ENCODE measurements at places on chromosomes 6 and 20.

DNA sequence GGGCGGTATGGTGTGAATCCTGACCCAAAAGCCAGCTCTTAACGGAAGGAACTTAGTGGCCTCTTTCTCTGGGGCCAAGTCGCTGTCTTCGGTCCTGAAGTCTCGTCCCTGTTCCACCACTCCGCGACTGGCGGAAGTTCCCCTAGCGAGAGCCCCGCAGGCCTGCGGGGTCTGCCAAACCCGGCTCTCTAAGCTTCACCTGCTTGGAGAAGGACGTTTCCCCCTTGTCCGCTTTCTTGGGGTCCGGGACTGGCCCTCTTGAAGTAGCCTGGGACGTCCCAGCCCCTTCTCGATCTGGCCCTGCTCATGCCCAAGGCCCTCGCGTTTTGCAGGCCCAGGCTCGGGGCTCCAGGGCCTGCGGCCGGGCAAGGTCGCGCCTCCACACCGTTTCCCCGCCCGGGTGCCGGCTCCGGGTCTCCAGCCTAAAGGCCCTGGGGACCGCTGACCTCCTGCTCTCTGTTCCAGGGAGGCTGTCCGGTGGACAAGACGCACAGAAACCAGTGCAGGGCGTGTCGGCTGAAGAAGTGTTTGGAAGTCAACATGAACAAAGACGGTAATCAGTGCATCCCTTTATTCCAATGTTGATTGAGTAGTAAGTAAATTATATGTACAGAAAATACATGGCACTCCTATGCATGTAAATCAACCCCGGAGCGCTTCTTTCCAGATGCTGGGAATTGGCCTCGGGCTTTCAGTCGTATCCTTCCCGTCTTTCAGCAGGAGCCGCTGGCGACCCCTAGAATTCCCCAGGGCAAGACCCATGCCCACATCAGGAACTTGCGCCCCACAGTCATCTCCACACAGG, 8.8 kb downstream of the NR2E1 start:
- DNase-seq: no peak

GRCh38 chr6:136647363-136647852, 97.2 kb upstream of the MAP7 start:
- DNase-seq: no peak

- no peak for DNase-seq
Measured at GRCh38 chr20:40966516-40967185, 62.0 kb upstream of the TOP1 start.

- no peak for DNase-seq
Measured at GRCh38 chr6:43923376-43924221, 153.6 kb downstream of the VEGFA start.

DNA sequence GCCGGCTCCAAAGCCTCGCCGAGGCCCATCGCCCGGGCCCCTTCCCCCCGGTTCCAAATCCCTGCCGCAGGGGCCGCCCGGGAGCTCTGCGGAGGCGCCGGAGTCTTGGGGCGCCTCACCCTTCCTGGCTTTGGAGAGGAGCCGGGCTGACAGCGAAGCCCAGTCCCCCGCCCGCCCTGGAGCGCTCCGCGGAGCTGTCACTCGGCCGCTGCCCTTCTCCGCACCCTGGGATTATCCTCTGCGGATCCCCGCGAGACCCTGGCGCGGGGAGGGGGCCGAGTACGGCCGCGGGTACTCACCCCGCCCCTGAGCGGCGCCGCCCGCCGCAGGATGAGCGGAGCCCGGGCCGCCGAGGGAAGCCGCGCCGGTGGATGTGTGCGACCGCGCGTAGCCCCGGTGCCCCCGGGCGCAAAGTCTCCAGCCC, 343 bp downstream of the SNAP91 start:
- no peak for DNase-seq

DNA sequence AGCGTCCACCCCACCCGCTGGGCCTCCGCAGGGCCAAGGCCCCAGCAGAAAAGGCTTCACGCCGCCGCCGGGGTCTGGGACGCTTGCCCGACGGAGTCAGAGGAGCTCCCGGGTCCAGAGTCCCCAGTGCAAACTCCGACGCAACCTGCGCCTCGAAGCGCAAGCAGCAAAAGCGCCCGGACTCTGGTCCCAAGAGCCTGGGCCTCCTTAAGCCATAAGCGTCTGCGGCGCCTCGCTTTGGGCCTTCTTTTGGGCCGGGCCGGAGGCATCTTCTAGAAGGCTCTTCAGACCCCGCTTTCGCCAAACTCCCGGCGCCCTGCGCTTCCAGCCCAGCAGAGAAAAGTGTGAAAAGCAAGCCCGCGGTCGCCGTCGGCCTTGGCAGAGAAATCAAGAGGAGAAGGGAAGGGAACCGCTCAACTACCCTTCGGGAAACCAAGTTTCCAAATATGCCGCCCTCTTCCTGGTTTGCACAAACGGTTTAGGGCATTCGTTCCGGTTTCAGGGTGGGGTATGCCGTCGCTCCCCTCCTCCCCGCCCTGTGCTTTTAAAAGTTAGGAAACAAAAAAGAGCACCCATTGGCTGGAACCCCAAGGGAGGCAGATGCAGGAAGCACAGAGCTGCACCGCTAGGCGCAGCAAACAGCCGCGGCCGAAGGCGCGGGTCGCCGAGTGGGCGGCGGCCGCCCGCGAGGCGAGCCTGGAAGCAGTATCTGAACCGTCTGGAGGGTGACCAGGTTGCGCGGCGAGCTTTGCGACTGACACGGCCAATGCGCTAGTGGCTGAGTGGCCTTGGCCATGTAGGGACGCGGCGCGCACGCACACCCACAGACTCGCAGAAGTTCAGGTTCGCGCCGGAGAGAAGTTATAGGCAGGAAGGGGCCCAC, 1.2 kb downstream of the TBX18 start:
- no peak for DNase-seq

DNA sequence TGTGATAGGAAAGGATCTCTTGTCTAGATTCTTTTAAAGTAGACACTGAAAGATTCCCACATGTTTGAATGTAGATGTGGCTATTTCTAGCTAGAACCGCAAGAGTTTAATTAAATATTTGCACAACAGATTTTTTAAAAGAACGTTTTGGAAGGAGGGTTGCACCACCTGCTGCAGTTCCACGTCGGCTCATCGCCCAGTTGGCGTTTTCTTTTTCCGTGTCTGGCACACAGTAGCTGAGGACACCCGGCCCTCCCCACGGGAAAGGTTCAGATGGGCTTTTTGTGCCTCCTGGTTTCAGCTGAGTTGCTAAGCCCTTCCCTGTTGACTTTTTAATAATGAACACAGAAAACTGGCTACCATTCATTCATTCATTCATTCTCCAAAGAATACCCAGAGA, 41.8 kb upstream of the DOK5 start:
- DNase-seq: no peak

Measured in activated naive CD8-positive, alpha-beta T cell treated with anti-CD3 and anti-CD28 coated beads, Interleukin-2, amount 50 U/mL, for 16 hours (primary cell).